ENCODE measurements at places on chromosomes 4 and X.
A peak's percentile ranks its signal among the peaks of the same experiment; 100 is the strongest.

GRCh38 chr4:118224243-118224829, 128.5 kb downstream of the PRSS12 start:
- no peak for DNase-seq

GRCh38 chr4:71550220-71551165, 211.7 kb downstream of the SLC4A4 start:
- no peak for DNase-seq

- DNase-seq, result no peak
Measured at GRCh38 chr4:59728496-59728895, 1471.6 kb upstream of the ADGRL3 start.

- DNase-seq, result no peak
Measured at GRCh38 chr4:124874172-124874450, 161.6 kb upstream of the ANKRD50 start.

- no peak for DNase-seq
Measured at GRCh38 chr4:143356493-143356892, 19.8 kb downstream of the GAB1 start.

GRCh38 chr4:106337916-106338315, 21.6 kb downstream of the AIMP1 start:
- no peak for DNase-seq

GRCh38 chr4:78645853-78646757, 94.5 kb downstream of the ANXA3 start:
- no peak for DNase-seq

- no peak for DNase-seq
Measured at GRCh38 chr4:52251864-52252263, 200.8 kb downstream of the SPATA18 start.

DNA sequence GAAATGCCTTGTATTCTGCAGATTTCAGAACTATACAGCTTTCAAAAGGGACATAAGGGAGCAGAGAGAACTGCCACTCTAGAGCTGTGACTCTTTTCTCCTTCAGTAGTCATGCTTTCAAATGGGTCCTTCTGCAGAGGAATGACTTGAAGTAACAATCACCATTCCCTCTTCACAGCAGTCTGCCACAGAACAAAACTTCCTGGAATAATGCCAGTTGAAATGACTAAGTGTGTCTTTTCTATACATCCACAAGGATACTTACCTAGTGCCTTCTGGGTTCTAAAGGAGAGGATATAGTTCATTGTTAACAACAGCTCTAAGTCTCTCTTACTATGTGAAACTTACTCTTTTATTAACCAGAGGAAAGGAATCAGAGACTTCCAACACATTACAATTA, 515.4 kb upstream of the ATOH1 start:
- no peak for DNase-seq

DNA sequence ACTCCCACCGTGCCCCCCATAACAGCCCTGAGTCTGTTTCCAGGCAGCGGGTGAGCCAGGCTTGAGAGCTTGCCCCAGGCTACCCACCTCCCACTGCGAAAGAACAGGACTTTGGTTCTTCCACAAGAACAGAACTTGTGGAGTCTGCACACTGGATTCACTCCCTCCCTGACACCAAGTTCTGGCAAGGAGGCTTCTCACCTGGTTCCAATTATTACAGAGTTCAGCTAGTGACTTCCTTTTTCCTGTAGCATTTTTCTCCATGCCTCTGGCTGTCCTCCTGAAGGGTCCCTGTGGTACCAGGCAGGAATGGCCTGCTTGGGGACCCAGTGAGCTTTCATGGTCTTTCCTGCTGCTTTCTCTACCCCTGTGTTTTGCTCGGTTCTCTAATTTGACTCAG, 208.6 kb upstream of the SFRP2 start:
- no peak for DNase-seq

DNA sequence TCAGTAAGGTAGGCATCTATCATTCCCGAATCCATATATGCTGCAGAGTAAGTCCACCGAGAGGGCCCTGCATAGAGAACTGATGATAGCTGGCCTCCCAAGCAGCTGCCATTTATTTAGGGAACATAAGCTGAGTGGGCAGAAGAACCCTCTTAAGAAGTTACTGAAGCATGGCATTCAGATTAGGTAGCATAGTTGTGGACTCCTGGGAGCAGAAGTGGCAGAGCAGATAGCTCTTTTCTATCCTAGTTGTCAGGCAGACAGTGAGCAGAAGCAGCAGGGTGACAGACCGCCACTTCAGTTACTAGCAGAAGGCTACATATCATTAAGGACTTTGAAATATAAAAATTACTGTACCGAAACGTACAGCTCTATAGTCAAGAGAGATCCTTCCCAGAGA, 454.7 kb downstream of the PPP4R3C start:
- DNase-seq, result peak; percentile 62

DNA sequence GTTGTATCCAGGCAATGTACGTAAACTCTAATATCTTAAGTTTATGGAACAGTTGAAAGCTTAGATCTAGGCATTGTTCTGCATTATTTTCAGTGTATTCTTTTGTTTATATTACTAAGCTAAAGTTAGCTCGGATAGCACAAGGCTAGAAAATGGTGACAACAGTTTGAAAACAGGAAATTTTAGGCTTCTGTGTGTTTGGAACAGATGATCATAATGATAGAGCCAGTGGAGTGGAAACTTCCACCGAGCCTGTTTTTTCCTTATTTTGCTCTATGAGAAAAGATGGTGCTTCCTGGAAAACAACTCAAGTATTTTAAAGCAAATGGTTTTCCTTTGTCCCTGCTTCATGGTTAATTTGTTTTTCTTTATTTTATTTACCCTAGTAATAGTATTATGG, 70.8 kb downstream of the GAB1 start:
- DNase-seq, result no peak

DNA sequence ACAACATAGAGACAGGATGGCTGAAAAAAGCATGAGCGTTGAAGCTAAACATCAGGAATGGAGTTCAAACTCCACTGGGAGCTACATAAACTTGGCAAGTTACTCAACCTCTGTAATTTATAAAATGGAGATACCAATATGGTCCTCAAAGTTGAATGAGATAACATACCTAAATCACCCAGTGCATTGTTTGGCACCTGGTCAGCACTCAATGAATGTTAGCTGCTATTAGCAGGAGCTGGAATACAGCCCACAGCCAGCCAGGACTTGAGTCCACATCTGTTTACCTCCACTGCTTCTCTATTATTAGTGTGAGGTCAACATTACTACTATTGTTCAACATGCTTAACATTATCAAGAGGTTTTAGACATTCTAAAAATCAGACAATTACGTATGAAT, 97.9 kb downstream of the NR3C2 start:
- DNase-seq, result no peak

GRCh38 chr4:20960291-20960690, 260.0 kb downstream of the PACRGL start:
- no peak for DNase-seq

- DNase-seq, result no peak
Measured at GRCh38 chrX:110722135-110722534, 73.5 kb downstream of the CHRDL1 start.

GRCh38 chrX:119755981-119756533, 2.3 kb upstream of the SOWAHD start:
- no peak for DNase-seq

GRCh38 chrX:21503593-21503992, 129.4 kb downstream of the CNKSR2 start:
- DNase-seq, result no peak

- DNase-seq, result no peak
Measured at GRCh38 chr4:151781026-151781425, 20.2 kb upstream of the GATB start.

- DNase-seq, result no peak
Measured at GRCh38 chrX:130100180-130100579, 10.1 kb downstream of the ELF4 start.

- no peak for DNase-seq
Measured at GRCh38 chr4:7781366-7781765, 158.3 kb downstream of the AFAP1 start.

DNA sequence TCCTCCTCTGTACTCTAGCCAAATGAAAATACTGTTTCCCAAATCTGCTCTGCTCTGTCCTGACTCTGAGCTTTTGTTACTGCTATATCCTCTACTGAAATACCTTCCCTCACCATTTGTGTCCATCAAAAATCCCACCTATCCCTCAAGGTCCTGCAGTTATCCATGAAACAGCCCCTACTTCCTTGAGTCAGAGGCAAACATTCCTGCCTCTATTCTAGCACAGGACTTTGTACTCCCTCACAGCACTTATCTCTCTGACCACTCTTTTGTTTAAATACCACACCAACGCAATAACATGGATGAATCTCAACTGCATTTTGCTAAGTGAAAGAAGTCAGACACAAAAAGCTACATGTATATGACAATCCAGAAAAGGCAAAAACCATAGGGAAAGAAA, 10.5 kb upstream of the RNF128 start:
- DNase-seq, result no peak

DNA sequence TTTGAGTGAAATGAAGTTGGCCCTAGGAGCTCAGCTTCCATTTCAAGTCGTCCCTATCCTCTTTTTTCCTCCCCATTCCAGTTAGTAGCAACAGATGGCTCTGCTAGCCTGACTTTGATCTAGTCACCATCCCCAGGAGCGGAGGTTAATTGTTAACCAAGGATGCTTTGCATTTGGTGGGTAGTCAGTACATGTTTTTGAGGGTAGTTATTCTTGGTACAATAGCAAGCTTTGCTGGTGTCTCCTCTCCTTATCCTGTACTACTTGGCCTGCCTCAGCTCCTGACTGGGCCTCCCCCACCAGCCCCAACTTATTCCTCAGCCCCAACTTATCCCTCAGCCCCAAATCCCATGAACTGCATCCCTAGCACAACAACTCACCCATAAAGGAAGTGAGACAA, 14.8 kb upstream of the RTL5 start:
- DNase-seq, result no peak

- DNase-seq, result no peak
Measured at GRCh38 chr4:1244978-1245471, 3.9 kb downstream of the CTBP1 start.

DNA sequence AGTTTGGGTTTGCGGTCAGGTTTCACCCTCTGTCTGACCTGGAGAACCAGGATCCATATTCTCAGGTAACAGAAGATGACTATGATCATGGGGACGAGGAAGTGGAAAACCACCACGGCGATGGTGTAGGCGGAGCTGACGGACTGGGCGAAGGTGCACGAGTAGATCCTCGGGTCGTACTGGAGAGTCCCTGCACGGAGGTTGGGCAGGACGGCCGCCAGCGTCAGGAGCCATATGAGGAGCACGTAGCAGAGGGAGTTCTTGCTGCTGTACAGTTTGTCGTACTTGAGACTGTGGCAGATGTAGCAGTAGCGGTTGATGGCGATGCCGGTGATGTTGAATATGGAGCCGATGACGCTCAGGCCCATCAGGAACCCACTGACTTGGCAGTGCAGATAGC, 21.3 kb downstream of the MTNR1A start:
- DNase-seq, result no peak

DNA sequence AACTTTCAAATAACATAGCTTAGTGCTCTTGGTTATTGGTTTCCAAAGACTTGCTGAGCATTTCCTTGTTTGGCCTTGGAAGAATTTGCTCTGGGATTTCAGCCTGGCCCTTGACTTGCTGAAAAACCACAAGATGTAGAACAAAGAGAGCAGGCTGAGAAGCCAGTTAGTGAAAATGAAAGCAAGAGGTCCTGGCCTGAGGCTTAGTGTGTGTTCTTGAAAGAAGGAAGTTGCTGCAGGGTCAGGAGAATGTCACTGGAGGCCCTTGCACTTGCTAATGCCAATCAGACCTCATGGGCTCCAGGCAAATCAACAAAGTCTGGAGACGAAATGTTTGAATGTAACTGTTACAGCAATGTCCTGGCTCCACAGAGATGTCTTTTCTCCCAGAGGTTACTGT, 79.4 kb downstream of the SYNPO2 start:
- no peak for DNase-seq

DNA sequence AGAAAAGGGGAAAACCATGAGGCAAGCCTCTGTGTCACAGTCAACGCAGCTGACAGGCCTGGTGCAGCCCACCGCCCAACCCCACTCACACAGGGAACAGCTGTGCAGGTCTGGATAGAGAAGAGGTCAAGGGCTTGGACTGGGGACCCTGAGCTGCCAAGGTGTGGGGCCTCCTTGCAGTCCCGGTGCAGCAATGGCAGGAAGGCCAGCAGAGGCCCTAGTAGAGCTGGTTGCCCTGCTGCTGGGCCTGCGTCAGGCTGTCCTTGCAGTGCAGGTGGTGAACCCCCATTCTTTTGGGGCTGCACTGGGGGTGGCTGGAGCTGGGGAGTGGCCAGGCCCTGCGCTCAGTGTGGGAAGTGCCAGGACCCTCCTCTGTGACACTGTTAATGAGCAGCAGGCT, 482.0 kb downstream of the SMARCA1 start:
- no peak for DNase-seq

DNA sequence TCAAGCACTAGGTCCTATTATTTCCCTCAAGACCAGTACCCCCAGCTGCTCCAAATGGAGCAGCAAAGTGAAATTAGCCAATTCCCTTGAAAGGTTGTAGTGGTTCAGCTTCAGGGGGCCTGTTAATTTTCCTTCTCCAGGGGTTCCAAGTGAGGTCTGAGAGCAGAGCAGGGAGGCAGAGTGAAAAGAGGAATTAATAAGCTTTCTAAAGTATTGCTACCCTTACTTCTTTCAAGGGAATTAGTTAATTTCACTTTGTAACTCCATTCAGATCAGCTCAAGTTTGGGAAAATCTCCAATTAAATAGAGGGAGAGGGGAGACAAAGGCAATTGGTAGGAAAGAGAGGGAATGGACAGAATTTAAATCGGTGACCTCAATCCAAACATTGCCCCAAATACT, 78.7 kb upstream of the SLC7A11 start:
- DNase-seq, result no peak

- DNase-seq, result no peak
Measured at GRCh38 chrX:103830848-103831247, 1.2 kb downstream of the RAB9B start.

GRCh38 chrX:41759817-41760216, 35.8 kb downstream of the GPR82 start:
- no peak for DNase-seq

- DNase-seq, result no peak
Measured at GRCh38 chrX:75278991-75279390, 5.1 kb downstream of the UPRT start.

GRCh38 chr4:153523941-153524386, 57.8 kb downstream of the TMEM131L start:
- no peak for DNase-seq
